Esophagus squamous epithelium (tissue), 5 donors: ENCODE measurements at places on chromosomes 3 and 15.

- DNase-seq: no peak
These were observed 161.6 kb downstream of the MAGI1 start for GRCh38 chr3:65877160-65877559.

DNA sequence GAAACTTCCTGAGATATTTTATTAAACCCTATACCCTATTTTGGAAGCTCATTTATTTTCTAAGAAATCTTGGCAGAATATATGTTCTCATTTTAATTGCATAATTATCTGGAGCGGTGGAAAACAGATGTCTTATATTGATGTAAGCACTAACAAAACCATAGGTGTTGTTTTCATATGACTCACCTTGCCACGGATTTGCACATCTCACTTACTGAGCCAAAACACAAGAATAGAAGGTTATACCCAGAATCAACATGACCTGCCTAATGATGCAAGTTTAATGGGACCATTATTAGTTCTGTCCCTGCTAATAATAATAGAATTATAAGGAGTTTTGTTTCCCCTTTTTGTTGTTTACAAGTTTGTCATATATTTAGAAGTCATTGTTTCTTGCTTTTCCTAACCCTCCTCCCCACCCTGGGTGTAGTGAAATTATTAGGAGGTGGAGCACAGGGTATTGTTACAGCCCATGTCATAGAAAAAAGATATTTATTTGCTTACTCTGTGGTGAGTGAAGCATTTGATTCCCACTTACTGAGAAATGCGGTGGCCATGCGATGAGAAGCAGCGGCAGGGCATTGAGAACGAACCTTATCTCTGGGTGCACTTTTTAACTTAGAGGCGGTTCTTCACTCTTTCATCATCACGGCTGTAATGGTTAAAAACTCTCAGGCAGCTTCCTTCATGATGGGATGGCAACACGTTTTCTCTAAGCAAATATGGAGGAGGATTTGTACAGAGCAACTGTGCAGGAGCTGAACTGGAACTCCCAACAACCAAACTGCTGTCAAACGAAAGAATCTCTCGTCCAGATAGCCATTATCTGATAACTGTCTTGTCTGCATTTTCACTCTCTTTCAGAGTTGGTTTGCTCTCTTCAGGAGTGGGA lies 521 bp downstream of the IL5RA start:
- no peak for DNase-seq

DNA sequence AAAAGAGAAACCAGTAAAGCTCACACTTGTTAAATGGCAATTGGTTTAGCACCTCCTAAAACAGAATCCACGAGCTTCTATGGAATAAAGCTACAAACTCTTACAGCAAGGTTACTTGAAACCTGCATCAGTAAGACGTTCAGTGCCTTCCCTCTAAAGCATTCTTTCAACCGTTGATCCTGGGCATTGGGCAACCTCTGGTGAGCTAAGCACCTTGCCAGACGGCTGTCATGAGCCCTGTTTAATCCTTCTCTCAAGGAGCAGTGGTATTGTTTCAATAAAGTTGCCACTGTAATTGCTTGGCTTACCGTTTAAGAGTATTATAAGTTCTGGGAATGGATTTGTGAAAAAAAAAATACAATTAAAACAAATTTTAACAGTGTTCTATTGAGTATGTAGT lies 75.0 kb downstream of the COL8A1 start:
- DNase-seq: no peak

- DNase-seq: no peak
These were observed 562 bp downstream of the NEO1 start for GRCh38 chr15:73052653-73053397.

DNA sequence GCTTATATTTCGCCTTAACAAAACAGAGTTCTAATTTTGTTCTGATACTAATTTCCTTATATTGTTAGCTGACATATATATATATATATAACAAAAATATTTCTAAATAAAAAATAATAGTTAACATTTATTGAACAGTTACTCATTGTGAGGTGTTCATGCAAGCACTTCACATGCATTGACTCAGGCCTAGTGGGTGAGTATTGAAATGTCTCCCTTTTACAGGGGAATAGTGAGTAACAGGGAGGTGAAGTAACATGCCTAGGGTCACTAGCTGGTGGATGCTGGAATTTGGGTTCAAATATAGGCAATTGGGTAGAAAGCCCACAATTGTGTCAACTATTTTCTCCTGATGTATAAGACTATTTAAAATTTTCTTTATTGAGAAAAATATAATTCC lies 102.6 kb upstream of the ZPLD1 start:
- DNase-seq: no peak

- DNase-seq: no peak
These were observed 226.6 kb upstream of the IL12A start for GRCh38 chr3:159761848-159762635.

- no peak for DNase-seq
These were observed at the start of gene IGSF11 for GRCh38 chr3:119034256-119035013. Gene IGSF11 (minus strand): TSS chr3:119034846. CDS start chr3:119034582, 264 bp downstream.

DNA sequence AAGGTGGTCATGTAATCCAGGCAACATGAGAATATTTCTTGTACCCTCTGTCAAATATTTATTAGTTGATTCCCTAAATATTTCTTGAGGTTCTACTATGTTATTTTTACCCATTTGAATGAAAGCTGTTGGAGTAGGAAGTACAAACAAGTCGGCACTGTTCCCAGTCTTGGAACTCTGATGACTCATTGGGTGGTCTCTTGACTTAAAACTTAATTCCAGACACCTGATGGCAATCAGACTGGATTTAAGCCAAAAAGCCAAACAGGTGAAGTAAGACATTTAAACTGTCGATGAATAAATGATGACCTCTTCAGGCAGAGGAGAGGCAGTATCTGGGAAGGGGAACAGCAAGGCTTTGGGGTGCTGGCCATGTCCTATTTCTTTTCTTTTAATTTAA lies 22.8 kb downstream of the C2CD4A start:
- DNase-seq: no peak

- no peak for DNase-seq
These were observed 75.5 kb downstream of the DLG1 start for GRCh38 chr3:197222937-197223370.

GRCh38 chr15:88631464-88632028 lies 7.3 kb upstream of the ISG20 start:
- DNase-seq: no peak

DNA sequence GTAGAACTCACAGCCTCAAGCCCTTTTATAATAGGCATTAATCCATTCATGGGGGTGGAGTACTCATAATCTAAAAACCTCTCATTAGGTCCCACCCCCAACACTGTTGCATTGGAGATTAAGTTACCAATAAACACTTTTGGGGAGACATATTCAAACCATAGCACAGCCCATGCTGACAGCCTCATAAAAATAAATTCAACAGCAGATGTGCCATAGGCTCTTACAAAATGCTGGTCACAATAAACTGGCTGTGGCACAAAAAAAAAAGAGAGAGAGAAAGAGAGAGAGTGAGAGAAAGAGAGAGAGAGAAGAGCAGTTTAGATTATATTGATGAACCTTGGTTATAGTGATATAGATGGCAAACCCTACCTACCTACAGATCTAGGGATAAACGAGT lies 1000.9 kb downstream of the TUSC7 start:
- DNase-seq: no peak

DNA sequence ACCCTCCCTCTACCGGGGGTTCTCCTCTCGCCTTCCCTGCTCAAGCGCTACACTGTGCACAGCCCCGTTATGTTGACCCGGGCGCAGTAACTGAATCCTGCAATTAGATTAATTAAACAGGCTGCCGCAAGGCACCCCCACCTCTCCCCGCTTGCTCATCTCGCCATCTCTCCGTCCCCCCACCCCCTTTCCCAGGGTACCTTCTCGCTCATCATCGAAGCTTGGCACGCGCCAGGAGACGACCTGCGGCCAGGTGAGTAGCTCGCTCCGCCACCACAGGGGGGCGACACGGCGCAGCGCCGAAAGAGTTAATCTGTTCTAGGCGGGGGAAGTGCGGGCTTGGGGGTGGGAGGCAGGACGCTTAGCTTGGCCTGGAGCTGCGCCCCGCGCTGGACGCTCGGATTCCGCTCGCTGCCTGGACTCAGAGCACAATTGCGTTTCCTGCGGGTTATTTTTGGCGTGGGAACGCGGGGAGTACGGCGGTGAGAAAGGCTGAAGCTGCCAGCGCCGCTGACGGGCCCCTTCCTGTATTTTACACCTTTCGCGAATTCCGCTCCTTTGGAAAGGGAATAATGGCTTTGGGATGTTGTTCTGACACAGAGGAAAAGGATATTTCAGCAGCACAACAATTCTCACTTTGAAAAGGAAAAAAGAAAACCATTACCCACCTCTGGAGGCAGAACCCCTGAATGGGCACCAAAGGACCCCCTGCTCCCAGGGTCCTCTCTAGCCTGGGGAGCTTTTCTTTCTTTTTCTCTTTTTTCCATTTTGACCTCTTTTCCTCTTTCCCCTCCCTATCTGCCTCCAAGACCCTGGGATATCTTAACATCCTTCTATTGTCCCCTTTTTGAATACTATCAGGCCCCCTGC lies 1.5 kb downstream of the DLL4 start:
- no peak for DNase-seq

- no peak for DNase-seq
These were observed 997 bp downstream of the FYCO1 start for GRCh38 chr3:45994419-45995235.

GRCh38 chr3:113968986-113969385 lies 21.2 kb downstream of the ZDHHC23 start:
- no peak for DNase-seq

DNA sequence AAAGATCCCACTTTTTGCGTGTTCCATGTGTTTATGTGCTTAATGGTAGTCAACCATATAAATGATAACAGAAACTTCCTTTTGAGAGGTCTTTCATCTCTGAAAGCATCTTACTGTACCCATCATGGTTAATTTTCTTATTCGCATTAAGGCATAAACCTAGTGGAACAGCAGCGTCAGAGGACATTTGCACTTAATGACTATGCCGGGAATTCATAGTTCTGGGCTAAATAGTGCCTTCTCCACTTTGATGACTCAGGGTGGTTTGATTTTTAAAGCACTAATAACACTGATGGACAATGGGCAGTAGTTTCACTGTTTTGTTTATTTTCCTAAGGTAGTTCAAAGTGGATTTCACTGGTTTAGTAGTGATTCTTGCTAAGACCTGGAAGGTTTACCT lies 455.3 kb downstream of the DIPK2A start:
- no peak for DNase-seq

DNA sequence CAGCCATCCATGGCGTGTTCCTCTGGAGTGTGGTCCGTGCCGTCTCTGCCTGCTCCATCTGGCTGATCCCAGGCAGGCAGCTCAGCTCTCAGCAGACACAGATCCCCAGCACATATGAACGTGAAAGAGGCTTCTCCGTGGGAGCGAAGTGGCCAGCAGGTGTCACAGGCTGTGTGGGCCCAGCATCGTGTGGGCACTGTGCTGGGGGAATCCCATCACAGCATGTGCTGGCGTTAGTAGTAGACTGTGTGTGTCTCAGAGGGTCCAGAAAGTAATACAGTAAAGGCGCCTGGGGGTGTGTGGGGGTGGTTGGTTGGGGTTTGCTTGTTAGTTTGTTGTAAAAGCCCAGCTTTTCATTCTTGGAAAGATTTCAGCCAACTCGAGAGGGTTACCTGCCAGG lies 147.6 kb downstream of the IGF1R start:
- no peak for DNase-seq

DNA sequence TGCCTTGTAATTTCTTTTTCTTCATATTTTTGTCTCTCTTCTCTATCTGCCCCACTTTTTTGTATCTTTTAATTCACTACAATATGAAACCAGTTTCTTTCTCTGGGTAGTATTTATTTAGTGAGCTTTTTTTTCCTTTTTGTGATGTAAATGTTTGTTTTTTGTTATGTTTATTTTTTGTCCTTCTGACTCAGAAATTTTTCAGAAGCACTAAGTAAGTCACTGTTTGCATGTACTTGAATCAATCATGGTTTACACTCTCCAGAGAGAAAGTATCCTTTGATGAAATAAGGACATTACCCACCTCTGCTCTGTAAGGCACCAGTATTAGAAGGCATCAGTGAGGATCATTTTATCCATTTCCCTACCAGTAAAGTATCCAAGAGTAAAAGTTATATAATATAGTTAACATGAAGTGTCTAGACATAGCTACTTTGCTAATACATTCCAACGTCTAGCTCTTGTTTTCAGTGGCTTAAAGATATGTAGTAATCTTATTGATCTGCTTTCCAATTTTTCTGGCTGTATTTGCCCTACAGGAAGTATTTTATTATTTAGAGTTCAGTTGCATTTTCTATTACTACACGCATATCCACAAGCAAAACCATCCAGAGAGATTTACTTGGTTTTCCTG lies 25.4 kb downstream of the FILIP1L start:
- no peak for DNase-seq

DNA sequence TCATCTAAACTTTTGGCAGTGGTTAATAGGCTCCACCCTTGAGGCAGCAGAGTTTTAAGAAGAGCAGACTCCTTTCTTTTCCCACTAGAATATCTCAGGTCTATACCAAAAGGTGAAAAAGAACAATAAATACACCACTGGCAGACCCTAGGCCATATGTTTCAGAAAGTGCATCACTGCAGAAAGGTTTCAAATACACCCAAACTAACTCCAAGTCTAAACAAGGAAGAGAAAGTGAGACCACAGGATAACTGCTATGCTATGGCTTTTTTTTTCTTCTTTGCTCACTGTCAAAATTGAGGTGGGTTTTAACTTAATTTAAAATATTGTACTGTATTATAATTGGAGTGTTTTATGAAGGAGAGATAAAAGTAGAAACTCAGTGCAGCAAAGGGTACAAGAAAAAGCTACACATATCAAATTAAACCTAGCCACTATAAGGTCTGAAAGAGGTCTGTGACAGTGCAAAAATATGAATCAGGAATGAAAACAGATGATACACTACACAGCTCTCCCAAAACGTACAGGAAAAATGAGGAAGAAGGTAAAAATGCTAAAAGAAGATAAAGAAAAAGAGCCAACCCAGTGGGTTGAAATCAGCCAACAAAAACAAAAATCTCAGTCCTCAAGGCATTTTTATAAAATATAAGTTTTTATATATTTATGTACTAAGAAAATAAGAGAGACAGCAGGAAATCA lies 8.4 kb downstream of the SNX4 start:
- DNase-seq: no peak

- no peak for DNase-seq
These were observed 224.4 kb upstream of the STRIT1 start for GRCh38 chr3:155517903-155518302.

DNA sequence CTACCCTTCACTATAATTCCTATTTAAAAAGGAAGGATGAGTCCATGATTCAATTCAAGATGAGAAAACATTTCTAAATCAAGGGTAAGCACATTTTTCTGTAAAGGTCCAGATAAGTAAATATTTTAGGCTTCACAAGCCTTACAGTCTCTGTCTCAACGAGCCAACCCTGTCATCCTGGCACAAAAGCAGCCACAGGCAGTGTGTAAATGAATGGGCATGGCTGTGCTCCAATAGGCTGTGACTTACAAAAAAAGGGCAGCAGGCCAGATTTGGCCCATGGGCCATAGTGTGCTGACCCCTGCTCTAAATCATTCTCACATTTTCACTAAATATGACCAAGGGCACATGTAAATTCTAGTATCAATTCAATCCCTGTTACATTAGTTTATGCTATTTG lies 200.4 kb downstream of the WNT5A start:
- DNase-seq: no peak

- no peak for DNase-seq
These were observed 52.1 kb downstream of the DAPK2 start for GRCh38 chr15:63994073-63994600.

GRCh38 chr3:64239841-64240240 lies 14.6 kb upstream of the PRICKLE2 start:
- no peak for DNase-seq
